ENCODE measurements at places on chromosomes 7 and 10. TPM values are rescaled to one million over a fixed set of nuclear protein-coding genes. Genes with fewer than 3 reads are reported as not detected.

GRM8 gene
- total RNA-seq: not detected

ENTPD1 gene
- total RNA-seq: 0.17 TPM

NRAP gene
- total RNA-seq: not detected

CLIP2 gene
- 15.2 TPM for total RNA-seq

Measured in A549 treated with ZK216348 at 1 μM for 4 hours (cell line).